ENCODE measurements at places on chromosomes 2 and 18.

- no peak for DNase-seq
Measured at GRCh38 chr2:230202430-230203109, 17.2 kb downstream of the SP110 start.

DNA sequence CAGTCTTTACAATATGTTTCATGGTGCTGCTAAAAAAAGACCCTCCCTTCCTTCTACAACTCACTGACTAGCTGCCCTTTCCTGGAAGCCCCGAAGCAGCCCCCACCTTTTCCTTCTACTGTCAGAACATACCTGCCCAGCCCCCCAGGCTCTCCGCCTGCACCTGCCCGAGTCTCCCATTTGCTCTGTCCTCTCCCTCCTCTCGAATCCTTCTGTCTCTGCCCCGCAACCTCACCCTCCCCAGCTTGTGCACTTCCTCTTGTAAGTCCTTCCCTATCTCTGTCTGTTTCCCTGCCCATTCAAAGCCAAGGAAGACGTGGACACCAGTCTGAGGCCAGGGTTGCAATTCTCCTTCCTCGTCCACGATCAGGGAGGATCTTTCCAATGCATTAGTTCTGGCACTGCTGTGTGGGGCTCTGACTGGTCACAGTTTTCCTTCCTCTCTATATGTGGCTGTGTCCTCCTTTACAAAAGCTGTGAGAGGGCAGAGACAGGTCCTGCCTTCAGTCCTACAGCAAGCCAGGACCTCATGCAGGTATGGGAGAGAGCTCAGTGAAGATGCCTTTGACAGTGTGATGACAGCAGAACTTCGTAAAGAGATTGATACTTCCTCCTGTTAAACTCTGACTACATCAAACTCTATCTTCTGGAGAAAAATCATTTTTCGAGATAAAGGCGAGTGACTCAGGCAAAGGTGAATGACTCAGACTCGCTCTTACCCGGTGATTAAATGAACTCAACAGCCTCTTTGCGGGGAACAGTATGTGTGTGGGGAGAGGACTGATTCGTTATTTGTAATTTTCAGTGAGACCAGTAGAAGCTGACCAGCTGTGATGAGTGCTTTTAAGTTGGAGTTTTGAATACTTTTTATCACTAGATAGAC, 14.2 kb downstream of the TNFRSF11A start:
- DNase-seq: no peak

GRCh38 chr2:25378731-25379490, 37.2 kb upstream of the DNMT3A start:
- DNase-seq: no peak

GRCh38 chr2:72533765-72534164, 292.1 kb downstream of the EXOC6B start:
- no peak for DNase-seq

GRCh38 chr2:239475161-239476028, 74.6 kb upstream of the HDAC4 start:
- DNase-seq: no peak

DNA sequence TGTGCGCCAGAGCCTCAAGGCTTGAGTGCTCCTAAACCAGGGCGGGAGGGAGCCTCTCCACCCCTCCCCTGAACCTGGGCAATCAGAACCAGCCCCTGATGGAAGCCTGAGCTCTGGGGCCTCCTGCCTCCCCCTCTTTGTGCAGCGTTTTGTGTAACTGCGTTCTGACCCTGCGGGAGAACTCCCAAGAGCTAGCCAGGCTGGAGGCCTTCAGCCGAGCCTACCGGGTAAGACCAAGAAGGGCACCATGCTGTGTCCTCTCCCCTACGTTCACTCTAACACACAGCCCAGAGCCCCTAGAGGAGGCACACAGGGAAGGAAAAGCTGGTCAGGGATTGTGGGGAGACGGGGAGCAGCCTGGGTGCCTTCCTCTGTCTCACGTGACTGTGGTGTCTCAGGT, 108.0 kb downstream of the PLB1 start:
- DNase-seq: no peak

- DNase-seq: no peak
Measured at GRCh38 chr2:84854850-84855249, 26.0 kb downstream of the TRABD2A start.

GRCh38 chr2:160430001-160430344, 63.6 kb downstream of the RBMS1 start:
- no peak for DNase-seq

DNA sequence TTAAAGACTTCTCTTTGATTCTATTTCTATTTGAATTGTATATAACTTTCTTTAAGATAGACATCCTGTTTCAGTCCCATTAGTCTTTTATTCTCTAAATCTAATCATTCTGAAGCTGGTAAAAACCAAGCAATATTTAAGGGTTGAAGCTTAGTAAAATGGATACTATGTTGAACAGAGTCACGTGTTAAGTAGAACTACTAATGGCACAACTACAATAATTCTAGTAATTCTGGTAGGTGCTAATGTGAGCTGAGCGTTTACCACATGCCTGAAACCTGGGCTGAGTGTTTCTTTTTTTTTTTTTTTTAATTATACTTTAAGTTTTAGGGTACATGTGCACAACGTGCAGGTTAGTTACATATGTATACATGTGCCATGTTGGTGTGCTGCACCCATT, 8.9 kb upstream of the AFF3 start:
- no peak for DNase-seq

DNA sequence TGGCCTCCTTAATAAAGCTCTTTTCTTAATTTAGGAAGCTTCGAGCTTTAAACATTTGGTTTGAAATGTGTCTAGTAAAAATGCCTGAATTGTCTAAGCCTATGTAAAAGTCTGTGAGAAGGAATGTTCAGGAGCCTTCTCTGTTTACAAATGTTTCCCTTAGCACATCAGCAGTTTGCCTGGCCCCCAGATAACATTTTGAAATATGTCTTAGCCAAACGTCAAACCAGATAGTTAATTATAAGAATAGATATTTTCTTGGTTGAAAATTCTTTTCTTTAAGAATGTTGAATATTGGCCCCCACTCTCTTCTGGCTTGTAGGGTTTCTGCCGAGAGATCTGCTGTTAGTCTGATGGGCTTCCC, 498.6 kb downstream of the CCDC85A start:
- no peak for DNase-seq

- no peak for DNase-seq
Measured at GRCh38 chr2:11945139-11946126, 199.0 kb downstream of the LPIN1 start.

DNA sequence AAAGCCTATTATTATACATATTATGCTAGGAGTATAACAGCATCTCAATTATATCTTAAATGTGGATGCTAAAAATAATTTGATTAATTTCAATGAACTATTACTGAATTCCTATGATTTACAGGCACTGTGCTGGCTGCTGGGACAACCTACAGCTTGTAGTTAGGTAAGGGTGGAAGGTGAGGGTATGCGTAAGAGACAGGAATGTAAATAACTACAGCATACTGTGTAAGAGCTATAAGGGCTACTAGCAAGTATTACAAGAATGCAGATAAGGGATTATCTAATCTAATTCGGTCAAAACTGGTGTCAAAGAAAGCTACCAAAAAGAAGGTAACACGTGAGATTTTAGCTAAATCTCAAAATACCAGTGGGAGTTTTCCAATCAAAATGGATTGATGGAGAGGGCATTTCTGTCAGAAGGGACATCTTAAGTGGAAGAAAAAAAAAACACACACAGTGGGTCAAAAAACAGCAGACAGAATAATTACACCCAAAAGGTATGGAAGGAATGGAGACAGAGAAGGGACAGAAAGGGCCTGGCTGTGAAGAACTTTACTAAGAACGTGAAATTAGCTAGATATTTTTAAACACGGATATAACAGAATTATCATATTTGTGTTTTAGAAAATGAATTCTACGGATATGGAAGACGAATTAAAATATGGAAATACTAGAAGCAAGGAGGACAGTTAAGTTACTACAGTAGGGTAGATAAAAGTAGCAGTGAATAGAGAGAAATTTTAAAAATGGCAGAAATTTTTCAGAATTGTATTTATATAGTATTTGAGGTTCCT, 47.1 kb downstream of the STRN start:
- DNase-seq: no peak

DNA sequence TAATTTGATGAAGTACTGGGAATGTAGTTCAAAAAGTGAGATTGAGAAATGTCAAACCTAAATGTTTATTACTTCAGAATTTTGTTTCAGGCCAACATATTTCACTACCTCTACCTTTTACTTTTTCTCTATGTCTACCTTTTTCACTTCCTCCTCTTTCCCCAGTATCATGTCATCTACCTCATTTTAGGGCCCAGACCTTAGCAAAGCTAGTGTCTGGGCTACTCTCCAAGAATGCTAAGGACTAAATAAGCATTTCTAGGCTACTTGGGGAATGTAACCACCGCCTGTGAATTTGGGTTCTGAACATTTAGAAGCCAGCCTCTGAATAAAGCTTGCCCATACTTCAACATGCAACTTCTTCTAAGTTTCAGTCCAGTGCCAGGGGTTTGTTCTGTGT, 330.4 kb downstream of the SLC4A3 start:
- DNase-seq: no peak

- no peak for DNase-seq
Measured at GRCh38 chr2:133377021-133377481, 191.2 kb downstream of the NCKAP5 start.

- DNase-seq: no peak
Measured at GRCh38 chr2:19929226-19929625, 27.4 kb upstream of the TTC32 start.

GRCh38 chr2:200466425-200467418, 43.1 kb downstream of the KCTD18 start:
- no peak for DNase-seq

DNA sequence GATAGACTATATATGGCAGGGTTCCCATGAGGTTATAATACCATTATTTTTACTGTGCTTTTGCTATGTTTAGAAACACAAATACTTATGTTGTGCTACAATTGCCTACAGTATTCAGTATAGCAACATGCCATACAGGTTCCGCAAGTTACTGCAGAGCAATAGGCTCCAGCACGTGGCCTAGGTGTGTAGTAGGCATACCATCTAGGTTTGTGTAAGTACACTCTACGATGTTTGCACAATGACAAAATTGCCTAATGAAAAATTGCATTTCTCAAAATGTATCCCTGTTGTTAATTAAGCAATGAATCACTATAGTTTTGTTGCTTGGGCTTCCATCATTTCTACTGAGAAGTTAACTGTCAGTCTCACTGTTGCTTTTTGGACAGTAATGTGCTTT, 9.8 kb downstream of the CD302 start:
- no peak for DNase-seq

DNA sequence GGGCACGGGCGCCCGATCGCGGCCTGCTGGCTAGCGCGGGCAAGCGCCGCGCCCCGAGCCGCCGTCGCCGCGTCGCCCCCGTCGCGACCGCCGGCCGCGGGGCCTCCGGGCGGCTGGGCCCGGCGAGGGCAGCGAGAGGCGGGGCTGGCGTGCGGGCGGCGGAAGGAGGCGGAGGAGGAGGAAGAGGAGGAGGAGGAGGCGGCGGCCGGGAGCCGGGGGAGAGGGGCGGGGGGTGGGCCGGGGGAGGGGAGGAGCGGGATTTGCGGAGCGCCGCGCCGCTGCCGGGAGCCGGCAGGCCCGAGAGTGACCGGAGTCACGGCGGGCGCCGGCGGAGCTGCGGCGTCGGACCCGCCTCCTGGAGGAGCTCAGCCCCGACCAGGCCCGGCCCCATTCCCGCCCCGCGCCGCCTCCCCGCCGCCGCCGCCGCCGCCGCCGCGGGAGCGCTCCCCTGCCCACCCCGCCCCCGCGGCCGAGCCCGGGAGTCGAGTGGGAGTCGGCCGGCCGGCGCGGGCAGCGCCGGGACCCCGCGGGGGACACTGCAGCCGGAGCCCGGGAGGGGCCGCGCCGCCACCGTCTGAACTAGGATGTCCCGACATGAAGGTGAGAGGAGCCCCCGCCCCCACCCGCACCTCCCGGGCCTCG, at the start of gene KCMF1:
KCMF1 (plus strand) TSS at position 294 of the 642 bp plus-strand sequence; CDS start at position 585, 291 bp downstream.
- peak; percentile 53 for DNase-seq

GRCh38 chr2:225002656-225003045, 39.6 kb downstream of the DOCK10 start:
- DNase-seq: no peak

- DNase-seq: no peak
Measured at GRCh38 chr2:33073018-33073417, 126.3 kb downstream of the LTBP1 start.

- DNase-seq: no peak
Measured at GRCh38 chr2:176066645-176067588, 16.8 kb downstream of the EVX2 start.

GRCh38 chr2:144701259-144701658, 181.3 kb upstream of the ZEB2 start:
- no peak for DNase-seq

DNA sequence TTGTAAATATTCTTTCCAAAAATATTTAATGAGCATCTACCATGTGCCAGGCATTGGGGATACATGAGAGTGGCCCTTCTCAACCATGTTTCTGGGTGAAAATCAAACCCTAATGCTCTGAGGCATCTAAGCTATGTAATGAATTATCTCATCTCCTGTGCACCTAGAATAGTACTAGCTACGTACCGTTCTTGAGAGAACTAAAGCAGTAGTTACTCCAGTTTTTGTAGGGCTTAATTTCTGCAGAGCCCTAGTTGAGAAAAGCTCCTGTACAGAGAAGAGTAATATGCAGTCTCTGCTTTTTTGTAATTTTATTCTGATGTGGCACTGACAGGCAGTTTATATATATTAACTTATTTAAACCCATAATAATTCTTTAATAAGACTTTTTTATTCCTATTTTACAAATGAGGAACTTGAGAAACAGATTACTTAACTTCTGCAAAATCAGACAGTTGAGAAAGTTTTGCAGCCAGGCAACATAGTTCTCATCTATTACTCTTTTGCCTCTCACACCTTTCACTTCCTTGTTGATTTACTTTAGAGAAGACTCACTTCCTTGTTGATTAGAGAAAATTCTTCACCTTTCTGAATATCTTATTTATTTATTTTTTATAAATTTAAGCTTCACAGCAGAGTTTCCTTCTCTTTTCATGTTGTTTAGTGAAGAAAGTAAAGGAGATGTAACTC, 3.1 kb downstream of the SPOPL start:
- no peak for DNase-seq

DNA sequence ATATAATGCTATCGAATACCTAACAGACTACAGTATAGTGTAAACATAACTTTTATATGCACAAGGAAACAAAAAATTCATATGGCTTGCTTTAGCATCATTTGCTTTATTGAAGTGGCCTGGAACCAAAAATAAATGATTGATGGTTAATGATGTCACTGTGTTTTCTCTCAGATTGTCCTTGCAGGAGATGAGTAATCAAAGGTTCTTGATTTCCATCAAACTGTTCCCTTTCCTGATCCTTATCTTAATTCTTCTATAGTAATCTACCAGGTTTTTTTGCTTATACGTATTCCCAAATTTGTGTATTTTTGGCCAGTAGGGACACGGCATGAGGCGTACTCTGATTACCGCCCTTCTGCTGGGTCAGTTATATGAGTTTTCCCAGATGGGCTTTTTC, 104.9 kb upstream of the CXCR4 start:
- DNase-seq: no peak

GRCh38 chr2:120210270-120210693, 12.9 kb downstream of the TMEM185B start:
- DNase-seq: no peak
